Stimulated activated CD4-positive, alpha-beta T cell treated with anti-CD3 and anti-CD28 coated beads, Interleukin-4, amount 100 ng/mL, for 4 hours (primary cell): ENCODE measurements at places on chromosomes 13 and 19.

DNA sequence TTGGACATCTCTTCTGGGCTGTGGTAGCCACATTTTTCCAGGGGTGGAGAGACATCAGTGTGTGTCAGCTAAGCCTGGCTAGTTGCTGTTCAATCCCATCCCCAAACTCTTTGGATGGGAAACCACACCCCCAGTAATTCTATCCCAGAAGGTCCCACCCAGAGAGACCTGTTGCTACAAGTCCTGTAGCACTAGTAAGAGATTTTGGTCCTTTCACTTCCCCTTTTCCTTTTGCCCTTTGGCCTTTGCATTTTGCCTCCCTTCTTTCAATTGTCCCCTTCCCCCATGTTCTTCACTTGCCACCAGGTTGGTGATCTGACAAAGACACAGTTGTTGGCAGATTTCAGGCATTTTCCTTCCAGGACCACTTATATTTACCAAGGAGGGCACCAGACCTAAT, 3.8 kb downstream of the CBY2 start:
- DNase-seq: no peak

- DNase-seq: no peak
Measured at GRCh38 chr19:49287141-49287770, 37.7 kb downstream of the SLC6A16 start.

GRCh38 chr19:44712864-44713515, 14.0 kb downstream of the CEACAM16 start:
- no peak for DNase-seq

DNA sequence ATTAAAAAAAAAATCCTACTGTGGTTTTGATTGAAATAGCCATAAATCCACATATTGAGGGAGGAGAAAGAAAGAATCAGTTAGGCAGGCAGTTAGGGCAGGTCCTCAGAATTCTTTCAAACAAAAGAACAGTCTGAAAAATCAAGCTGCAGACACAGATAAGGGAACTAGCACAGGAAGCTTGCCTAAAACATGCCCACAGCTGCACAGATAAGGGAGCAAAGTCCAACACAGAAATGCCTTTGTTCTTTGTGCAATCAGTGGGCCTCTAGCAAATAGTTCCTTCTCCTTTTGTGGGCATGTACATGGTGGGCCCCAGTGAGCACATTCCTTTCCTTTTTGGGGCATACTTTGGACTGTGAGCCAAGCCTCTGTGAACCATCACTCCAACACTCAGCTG, 42.7 kb downstream of the UTP14C start:
- no peak for DNase-seq

DNA sequence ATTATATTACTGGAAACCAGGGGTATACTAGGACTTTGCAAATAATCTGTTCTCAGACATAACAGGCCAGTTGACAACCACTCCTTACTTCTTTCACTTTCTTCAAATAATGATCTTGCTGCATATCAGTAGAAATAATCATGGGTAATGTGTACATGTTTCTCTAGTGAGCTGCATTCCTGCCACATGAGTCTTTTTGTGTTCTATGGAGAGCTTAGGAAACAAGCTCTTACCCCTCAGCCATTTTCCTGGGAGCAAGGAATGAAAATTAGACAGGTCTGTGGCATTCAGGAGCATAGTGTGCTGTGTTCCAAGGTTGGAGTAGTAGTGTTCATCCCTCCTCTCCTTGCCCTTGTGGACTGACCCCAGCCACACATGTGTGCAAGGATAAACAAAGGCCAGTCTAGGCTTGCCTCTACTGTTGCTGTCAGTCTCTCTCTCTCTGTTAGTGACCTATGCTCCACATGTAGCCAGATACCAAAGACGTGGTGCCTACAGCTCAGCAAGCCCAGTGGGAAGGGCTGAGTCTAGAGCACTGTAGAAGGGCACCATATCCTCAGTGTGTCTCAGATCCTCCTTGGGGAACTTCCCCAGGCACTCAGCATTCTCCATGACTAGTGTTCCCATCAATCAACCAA, 11.5 kb upstream of the OXGR1 start:
- DNase-seq: no peak

GRCh38 chr13:88217372-88217771, 546.2 kb downstream of the SLITRK5 start:
- no peak for DNase-seq

GRCh38 chr13:77412116-77412635, 85.3 kb upstream of the MYCBP2 start:
- no peak for DNase-seq

DNA sequence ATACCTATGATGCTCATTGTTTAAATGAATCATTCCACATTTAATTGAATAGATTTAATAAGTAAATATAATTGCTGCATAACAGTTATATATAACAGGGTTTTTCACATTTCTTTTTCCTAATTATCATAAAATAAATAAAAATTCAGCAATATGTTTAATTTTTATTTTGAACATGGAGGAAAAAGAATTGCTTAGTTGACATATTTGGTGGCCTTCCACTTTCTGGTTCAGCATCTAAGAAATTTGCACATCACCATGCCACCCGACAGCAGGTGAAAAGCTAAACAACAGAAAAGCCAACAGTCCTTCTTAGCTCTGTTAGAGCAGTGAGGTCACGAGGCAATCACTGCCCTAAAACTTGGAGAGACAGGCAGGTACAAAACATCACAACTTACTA, 790.2 kb downstream of the GPC5 start:
- no peak for DNase-seq

- DNase-seq: no peak
Measured at GRCh38 chr19:46111376-46111775, 13.1 kb downstream of the IGFL3 start.

GRCh38 chr19:51712461-51713081, 11.2 kb downstream of the HAS1 start:
- DNase-seq: no peak

DNA sequence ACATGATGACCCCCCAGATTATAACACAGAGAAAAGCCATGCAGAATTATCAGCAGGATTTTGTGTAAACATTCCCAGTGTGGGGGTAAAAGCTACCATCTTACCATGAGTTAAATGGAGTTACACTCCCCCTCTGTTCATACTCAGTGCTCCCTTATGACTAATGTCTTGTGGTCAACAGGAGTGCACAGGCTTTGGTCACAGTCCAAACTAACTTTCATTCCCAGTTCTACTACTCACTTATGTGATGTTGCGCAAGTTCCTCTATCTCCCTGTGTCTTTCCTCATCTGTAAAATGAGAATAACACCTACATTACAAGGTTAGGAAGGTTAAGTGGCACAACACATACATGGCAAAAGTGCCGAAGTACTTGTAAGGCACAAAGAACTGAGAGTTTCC, 277.9 kb downstream of the RBM26 start:
- DNase-seq: no peak

DNA sequence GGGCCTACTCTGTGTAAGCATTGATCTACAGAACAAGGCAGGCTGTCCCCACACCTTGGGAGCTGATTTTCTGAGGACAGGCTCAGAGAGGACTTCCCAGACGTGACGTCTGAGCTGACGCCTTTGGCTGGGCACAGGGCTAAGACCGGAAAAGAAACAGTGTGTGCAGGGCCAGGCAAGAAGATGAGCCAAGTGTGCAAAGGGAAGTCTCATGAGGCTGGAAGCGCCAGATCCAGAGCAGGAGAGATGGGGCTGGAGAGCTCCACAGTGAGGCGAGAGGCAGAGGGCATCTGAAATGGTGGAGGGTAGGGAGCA, 12.7 kb downstream of the IGLON5 start:
- no peak for DNase-seq

GRCh38 chr13:46609052-46609451, 56.1 kb downstream of the LRCH1 start:
- DNase-seq: no peak

DNA sequence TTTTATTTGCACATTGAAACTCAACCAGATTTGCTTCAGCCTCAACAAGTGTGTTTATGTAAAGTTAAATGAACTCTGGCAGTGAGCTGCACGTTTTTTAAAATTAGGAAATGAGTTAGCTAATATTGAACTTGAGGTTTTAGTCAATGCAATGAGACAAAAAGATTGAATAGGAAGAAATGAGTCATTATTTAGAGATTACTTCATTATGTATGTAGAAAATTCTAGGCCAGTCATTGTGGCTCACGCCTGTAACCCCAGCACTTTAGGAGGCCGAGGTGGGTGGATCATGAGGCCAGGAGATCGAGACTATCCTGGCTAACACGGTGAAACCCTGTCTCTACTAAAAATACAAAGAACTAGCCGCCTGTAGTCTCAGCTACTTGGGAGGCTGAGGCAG, 22.8 kb upstream of the CD70 start:
- no peak for DNase-seq

DNA sequence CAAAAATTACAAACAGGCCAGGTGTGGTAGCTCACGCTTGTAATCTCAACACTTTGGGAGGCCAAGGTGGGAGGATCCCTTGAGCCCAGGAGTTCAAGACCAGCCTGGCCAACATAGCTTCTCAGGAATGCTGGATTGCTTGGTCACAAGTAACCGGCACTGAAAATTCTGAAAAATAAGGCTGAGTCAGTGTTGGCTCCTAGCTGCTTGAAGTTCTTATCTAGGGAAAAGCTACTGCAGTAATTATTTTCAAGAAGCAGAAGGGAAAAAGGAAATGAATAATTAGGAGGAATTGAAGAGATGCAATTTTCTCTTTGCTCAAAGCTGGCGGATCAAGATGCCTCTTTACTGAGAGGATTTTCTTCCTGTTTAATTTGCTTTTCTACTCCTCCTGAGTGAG, 75.0 kb upstream of the GTF3A start:
- DNase-seq: no peak

DNA sequence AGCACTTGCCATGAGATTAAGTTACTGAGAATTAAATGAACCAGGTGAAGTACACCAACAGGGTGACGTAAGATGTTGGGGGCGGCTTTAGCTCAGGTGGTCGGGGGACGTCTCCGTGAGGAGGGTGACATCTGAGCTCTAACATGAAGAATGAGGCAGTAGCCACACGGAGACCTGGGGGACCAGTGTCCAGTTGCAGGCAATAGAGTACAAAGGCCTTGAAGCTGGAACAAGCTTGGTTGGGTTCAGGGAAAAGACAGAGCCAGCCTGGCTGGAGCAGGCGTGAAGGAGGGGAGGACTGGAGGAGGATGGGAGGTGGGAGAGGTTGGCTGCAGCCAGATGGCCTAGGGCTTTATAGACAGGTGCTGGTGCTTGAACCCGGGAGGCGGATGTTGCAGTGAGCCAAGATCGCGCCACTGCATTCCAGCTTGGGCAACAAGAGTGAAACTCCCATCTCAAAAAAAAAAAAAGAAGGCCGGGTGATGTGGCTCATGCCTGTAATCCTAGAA, 1.6 kb downstream of the SPINT2 start:
- no peak for DNase-seq

- no peak for DNase-seq
Measured at GRCh38 chr13:33347861-33348260, 62.3 kb upstream of the STARD13 start.

- DNase-seq: no peak
Measured at GRCh38 chr19:23070353-23071146, 46.3 kb upstream of the ZNF730 start.

- DNase-seq: no peak
Measured at GRCh38 chr19:39054091-39054470, 21.7 kb upstream of the FBXO27 start.

DNA sequence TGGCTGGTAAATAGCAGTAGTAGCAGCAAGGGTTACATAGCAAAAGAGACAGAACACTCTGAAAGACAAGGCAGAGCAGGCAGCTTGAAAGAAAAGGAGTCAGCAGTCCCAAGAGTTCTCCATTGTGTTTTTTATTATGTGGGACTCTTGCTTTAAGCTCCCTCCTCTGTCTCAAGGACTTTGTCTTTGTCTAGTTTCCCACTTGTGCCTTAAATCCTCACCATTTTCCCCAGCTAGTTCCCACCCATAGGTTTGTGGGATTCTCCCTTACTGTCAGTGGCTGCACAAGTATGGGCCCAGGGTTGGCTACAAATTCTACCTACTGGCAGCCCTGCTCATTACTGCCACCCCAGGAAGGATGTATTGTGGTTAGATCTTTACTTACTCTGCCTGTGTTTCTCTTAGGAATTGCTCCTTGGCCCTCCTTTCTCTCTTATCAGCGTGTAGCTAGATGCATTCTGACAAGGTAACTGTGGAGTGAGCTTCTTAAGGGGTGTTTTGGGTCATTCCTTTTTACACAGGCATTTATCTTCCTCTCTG, 413.4 kb upstream of the PCDH9 start:
- no peak for DNase-seq

DNA sequence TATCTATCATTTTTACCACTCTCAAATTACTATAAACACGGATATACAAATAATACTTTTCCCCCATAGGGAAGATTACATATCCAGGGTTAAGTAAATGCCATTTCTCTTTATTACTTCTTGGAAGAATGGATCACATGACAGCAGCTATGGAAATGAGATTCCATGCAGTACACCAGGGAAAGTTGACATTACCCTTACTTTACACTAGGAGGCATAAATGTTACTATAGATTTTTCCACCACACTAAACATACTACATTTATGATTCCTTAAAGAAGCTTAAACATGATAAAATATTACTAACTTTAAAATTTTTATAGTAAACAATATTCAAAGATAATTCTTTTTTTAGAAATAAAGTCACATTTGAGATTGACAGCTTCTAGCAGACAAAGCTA, 611.4 kb downstream of the PCDH9 start:
- DNase-seq: no peak

DNA sequence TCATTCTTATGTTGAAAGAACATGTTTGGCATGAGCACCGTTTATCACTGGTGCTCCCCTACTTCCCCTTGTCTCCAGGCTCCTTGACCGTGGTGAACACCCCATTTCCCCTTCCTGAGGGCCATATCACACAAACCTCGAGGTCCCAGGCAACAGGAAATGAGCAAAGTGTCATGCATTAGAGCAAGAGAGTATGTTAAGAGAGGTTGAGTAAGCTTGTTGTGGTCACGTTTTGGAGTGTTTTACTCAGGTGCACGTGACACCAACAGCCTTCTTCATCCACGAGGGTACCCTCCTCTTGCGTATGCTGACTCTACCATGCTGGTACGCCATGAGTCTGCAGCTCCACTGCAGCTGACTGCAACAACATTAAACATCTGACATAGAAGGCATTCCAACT, 482.2 kb upstream of the NBEA start:
- DNase-seq: no peak

DNA sequence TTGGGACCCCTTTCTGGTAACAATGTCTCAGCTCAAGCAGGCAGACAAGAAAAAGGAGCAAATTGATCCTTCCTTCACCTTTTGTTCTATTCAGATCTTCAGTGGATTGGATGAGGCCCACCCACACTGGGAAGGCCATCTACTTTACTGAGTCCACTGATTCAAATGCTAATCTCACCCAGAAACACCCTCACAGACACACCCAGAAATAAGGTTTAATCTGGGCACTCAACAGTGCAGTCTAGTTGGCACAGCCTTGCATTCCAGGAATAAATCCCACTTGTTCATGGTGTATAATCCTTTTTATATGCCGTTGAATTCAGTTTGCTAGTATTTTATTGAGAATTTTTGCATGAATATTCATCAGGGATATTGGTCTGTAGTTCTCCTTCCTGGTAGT, 148.4 kb downstream of the COG6 start:
- no peak for DNase-seq

DNA sequence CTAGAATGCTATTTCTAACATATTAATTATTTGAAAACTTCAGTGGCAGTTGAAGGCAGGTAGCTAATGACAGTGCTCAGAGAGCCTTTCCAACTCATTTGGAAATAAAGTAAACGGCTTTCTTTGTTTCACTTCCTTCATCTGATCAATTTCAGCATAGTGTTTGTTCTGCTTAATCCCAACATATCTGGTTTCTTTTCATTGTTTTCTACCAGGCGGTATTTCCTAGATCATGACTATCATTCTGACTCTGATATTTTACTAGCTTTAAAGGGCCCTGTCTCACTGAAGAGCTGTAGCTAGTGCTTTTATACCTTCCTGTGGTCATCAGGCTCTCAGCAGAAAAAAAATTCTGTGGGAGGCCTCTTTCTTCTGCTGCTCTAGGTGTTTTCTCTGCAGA, 178.6 kb downstream of the RBM26 start:
- DNase-seq: no peak
